ENCODE measurements at places on chromosomes 1 and 21.

DNA sequence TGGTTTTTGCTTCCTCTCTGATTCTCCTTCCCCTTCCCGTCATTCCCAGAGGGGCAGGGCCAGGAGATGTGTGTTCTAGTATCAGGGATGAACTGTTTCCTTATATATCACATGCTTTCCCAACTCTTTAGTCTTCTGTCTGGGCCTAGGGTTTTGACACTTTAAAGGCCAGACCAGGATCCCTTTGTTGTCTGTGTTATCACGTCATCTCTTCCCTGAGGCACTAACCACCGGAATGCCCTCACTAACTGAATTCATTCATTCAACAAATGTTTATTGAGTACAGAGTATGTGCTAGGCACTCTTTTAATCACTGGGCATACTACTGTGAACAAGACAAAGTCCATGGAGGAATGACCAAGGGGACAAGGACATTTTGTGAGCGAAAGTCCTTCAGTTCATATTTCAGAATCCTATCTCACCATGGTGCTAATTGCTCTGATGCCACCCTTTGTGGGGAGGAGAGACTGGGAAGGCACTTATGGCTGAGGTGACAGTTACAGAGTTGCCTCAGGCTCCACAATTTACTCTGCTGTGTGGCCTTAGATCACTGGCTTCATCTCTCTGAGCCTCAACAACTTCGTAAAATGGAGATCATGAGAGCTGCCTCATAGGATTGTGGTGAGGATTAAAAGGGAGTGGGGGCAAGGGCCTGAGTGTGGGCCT is 12.0 kb upstream of the ZNF362 start:
- no peak overlapping the region for H3K27ac ChIP-seq
- peaks cover 19% of the 10 kb centered on the region for H3K27me3 ChIP-seq
- peak; percentile 44 for DNase-seq
- H3K4me3 ChIP-seq = no peak overlapping the region

GRCh38 chr1:171740356-171740863 is 1.5 kb downstream of the VAMP4 start:
- no peaks in the 10 kb centered on the region for H3K36me3 ChIP-seq
- H3K27me3 ChIP-seq = no peaks in the 10 kb centered on the region
- peaks cover 16% of the 10 kb centered on the region for H3K4me1 ChIP-seq
- H3K4me3 ChIP-seq = peak overlapping the region; percentile 95
- H3K27ac ChIP-seq = peak overlapping the region; percentile 93
- DNase-seq = no peak

DNA sequence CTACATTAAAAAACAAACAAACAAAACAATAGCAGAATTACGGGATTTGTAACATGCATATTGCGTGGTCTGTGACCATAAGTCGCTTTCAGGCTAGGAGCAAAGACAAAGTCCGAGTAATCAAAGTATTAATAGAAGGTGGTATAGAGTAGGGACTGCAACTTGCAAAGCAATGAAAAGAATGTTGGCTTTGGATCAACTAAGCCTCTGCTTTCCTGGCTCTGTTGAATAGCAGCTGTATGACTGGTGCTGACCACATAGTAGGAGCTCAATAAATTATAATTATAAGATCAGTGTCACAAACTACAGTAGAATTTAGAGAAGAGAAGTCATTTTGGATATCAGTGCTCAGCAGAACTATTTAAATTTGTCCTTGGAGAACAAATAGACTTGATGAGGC is 586.4 kb downstream of the DPYD start:
- H3K27me3 ChIP-seq = no peaks in the 10 kb centered on the region
- H3K4me3 ChIP-seq = no peak overlapping the region
- peak; percentile 59 for DNase-seq
- H3K36me3 ChIP-seq = no peaks in the 10 kb centered on the region

DNA sequence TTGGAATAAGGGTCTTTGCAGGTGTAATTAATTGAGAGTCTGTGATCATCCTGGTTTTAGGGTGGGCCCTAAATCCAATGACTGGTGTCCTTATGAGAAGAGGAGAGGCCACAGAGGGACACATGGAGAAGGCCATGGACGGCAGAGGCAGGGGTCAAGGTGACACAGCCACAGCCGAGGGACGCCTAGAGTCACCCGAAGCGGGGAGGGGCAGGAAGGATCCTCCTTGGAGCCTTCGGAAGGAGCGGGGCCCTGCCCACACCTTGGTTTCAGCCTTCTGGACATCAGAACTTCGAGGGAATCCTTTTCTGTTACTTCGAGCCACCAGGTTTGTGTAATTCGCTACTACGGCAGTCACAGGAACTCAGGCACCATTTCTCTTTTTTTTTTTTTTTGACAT is 31.1 kb downstream of the RRP1 start:
- H3K27me3 ChIP-seq = no peaks in the 10 kb centered on the region
- no peak overlapping the region for H3K4me3 ChIP-seq
- H3K4me1 ChIP-seq = no peaks in the 10 kb centered on the region

GRCh38 chr1:92903765-92904164 is 57.5 kb downstream of the DIPK1A start:
- H3K27ac ChIP-seq = no peak overlapping the region
- H3K27me3 ChIP-seq = no peaks in the 10 kb centered on the region
- peaks cover 6% of the 10 kb centered on the region for H3K4me1 ChIP-seq
- DNase-seq = no peak

DNA sequence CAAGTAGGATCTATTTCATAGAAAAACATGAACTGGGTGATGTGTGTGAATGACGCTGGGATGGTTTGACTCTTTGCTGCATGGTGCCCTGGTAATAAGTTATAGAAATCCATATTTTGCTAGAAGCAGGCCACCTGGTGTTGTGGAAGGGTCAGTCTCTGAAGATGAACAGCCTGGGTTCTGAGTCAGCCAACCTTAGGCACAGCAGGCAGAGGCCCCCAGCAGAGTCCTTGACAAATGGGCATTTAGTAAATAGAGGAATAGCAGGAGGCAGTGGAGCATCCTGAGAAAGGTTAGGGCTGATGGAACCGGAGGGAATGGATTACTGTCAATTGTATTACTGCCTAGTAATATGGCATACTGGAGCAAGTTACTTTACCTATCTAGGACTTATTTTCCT is 20.9 kb downstream of the FGGY start:
- H3K36me3 ChIP-seq = no peaks in the 10 kb centered on the region
- peaks cover 12% of the 10 kb centered on the region for H3K4me1 ChIP-seq
- H3K4me3 ChIP-seq = no peak overlapping the region
- DNase-seq = no peak
- no peak overlapping the region for H3K27ac ChIP-seq
- no peaks in the 10 kb centered on the region for H3K27me3 ChIP-seq

DNA sequence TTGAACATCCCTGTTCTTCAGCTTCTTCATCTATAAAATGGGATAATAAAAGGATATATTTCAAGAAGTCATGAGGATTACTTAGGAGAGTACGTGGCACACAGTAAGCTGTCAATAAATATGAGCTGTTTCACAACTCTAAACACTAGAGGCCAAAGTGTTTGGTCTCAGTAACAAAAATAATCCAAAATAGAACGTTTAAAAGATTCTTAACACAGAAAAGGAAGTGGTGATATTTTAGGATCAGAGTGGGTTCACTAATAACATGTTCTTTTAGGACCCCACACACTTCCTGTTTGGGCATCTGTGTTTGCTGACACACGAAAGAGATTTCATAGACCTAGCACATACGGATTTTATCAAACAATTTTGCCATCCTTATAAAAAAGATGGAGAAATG is 32.9 kb downstream of the TNFSF18 start:
- no peaks in the 10 kb centered on the region for H3K4me1 ChIP-seq
- no peak for DNase-seq
- no peaks in the 10 kb centered on the region for H3K27me3 ChIP-seq
- no peak overlapping the region for H3K4me3 ChIP-seq
- no peaks in the 10 kb centered on the region for H3K36me3 ChIP-seq

GRCh38 chr1:25117233-25117823 is 115.0 kb downstream of the SYF2 start:
- H3K27me3 ChIP-seq = no peaks in the 10 kb centered on the region
- no peak overlapping the region for H3K27ac ChIP-seq
- no peaks in the 10 kb centered on the region for H3K36me3 ChIP-seq

DNA sequence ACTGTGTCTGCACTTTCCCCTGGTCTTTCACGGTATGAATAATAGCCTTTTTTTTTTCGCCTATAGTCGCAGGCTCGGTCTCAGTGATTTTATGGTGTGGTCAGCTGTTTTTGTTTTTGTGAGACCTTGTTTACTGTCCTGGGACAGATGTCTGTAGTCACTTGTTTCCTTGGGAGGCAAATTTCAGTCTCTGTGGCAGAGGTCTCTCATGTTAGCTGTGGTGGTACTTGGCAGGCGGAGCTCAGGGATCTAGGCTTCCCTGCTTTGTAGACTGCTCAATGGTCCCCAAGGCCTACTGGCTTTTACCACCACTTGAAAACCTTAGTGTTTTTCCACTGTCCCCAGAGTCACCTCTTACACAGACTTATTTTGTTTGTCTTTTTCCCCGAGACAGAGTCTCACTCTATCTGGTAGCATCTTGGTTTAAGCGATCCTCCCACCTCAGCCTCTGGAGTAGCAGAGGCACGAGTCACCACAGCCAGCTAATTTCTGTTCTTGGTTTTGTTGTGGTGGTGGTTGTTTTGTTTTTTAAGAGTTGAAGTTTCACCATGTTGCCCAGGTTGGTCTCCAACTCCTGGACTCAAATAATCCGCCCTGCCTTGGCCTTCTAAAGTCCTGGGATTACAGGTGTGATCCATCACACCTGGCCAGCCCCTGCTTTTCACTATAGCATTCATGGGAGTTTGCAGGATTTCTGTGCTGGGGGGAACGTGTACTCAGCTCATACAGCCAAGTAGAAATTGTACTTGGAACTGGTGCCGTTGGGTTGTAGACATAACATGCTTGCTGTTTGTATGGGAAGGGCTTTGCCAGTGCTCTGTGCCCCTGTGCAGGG is 10.3 kb downstream of the RNU1-2 start:
- H3K4me3 ChIP-seq = no peak overlapping the region
- H3K27ac ChIP-seq = peak overlapping the region; percentile 100
- no peaks in the 10 kb centered on the region for H3K36me3 ChIP-seq
